ENCODE measurements at places on chromosomes 2 and 18. TPM values are rescaled to one million over a fixed set of nuclear protein-coding genes. Genes with fewer than 3 reads are reported as not detected.

Gene STARD6
- not detected for total RNA-seq

Gene KLHL29
- total RNA-seq, result 2.7 TPM

Gene M1AP
- total RNA-seq, result not detected

Gene IL36G
- not detected for total RNA-seq
